ENCODE measurements at places on chromosomes 11 and 22.

DNA sequence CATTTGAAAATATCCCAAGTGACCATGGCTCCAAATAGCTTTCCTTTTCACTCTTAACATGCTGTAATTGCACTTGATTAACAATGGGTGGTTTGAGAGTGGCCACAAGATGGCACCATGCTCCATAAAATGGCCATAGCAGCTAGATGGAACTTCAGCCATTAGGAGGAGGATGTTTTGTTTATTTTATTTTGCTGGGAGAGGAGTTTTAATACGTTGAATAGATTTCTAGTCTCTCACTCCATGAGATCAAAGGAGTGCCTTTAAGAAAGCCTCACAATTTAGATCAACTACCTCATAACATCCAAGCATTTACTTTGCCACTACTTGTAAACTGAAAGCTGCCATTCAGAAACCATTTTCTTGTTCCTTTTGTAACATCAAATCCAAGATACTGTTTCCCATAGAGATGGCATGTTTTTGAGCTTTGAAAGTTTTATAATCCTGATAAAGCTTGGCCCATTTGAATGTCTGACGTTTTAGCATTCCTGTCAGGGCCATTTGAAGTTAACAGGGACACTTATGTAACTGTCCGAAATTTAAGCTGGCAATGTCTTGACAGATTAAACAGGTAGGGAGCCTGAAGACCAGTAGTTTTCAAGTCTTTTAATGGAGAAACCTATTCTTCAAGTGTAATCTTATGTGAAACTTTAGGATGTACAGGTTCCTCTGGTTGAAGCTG is 4.7 kb downstream of the FEN1 start:
- DNase-seq, result peak; percentile 77

DNA sequence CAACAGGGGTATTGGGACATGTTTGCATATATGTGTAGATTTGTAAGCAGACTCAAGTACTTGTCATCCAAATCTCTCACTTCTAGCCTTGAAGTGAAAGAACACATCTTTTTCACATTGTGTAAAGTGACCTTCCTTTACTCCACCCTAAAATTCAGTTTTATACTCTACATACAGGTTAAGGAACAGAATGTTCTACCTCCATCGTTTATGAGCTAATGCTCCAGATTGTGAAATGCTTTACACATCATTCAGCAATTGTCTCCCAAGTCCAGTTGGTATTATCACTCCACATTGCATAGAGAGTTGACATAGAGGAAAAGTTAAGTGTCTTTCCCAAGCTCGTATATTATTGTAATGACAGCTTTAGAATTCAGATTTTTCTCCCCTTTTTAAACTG is 46.1 kb upstream of the BLID start:
- no peak for DNase-seq

GRCh38 chr11:118605116-118605867 is 2.1 kb upstream of the PHLDB1 start:
- peak; percentile 95 for DNase-seq

DNA sequence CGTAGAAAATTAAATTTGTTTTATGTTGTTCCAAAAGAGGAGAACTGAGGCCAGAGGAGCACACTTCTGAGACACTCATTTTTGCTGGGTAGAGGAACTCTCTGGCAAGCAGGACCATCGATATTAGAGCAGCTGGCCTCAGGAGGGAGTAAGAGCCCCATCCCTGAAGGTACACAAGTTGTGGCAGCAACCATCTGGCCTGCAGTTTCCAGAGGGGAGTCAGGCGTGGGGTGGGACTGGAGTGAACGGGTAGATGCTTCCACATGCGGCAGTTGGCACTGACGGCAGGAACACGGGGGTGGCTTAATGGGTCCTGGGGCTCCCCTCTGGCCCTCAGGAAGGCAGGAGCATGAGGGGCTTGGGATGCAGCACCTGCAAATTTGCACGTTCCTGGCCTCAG is 13.2 kb upstream of the SSTR3 start:
- no peak for DNase-seq

DNA sequence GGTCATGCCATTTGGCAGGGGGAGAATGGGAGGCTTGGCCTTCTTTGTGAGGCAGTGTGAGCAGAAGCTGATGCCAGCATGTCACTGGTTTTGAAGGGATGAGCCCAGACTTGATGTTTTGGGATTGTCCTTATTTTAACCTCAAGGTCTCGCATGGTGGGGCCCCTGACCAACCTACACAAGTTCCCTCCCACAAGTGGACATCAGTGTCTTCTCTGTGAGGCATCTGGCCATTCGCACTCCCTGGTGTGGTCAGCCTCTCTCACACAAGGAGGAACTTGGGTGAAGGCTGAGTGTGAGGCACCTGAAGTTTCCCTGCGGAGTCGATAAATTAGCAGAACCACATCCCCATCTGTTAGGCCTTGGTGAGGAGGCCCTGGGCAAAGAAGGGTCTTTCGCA is 59.8 kb downstream of the TIMP3 start:
- DNase-seq, result no peak

DNA sequence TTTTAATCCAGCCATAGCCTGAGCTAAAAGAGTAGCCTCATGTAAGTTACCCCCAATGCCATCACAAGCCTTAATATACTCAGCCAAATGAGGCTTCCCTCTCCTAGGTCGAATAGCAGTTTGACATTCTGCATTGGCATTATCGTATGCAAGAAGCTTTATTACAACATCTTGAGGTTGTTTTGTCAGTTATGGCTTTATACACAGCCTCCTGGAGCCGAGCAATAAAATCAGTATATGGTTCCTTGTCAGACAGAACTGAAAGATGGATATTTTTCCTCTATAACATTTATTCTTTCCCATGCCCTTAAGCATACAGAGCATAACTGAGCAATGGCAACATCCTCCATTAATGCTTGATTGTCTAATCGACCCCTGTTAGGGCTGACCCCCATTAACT is 5.4 kb upstream of the DNAJB13 start:
- no peak for DNase-seq

DNA sequence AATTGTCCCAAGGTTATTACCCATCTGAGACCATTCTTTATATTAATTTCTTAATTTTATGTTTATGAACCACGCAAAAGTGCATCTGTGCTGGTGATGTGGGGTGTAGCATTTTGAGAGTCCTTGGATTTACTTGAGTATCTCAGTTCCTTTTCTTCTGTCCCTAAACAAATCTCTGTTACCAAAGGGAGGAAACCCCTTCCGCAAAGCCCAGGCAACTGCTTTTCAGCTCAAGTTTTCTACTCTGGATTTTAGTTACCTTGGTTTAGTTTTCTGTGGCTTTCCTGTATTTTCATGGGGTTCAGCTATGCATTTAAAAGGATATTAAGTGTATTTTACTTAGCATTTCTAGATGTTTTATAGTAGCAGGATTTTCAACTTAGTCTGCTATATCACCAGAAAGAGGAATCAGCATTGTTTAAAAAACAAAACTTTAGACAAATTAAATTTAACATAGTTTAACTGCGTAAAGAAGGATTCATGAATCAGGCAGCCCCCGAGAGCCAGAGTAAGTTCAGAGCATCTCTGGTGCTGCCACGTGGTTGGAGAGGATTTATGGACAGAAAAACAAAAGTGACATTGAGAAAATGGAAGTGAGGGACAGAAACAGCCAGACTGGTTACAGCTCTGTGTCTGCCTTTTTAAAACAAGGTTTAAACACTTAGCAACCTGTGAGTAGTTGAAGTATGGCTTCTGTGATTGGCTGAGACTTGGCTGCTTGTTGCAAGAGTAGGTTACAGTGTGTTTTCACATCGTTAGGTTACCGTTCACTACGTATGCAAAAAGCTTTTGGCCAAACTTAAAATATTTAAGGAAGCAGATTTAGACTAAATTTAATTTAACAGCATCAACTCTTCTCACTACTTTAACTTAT is 9.6 kb downstream of the ADM start:
- no peak for DNase-seq

- no peak for DNase-seq
Observed at GRCh38 chr22:23361676-23362075, 181.4 kb downstream of the BCR start.

DNA sequence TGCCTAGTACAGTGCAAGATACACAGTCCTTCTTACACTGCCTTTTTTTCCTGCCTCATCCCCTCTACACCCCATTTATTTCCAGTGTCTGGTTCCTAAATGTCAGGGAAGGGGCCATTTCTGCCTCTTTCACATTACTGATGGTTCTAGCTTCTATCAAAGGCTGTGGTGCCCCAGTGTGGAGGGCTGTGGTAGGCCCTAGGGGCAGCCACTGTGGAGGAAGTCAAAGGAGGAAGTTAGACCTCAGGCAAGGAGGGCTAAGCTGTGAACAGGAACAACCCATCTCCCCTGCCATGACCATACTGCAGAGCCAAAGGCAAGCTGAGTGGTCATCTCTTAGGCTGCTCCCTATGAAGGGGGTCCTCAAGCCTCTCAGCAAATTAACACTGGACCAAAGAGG is 81.9 kb upstream of the CRTAM start:
- DNase-seq, result no peak

GRCh38 chr11:57498540-57498939 is 17.0 kb downstream of the SLC43A1 start:
- no peak for DNase-seq

GRCh38 chr11:32231909-32232493 is 141.1 kb downstream of the RCN1 start:
- no peak for DNase-seq

GRCh38 chr22:22479116-22479515 is 29.4 kb downstream of the ZNF280B start:
- DNase-seq, result no peak

DNA sequence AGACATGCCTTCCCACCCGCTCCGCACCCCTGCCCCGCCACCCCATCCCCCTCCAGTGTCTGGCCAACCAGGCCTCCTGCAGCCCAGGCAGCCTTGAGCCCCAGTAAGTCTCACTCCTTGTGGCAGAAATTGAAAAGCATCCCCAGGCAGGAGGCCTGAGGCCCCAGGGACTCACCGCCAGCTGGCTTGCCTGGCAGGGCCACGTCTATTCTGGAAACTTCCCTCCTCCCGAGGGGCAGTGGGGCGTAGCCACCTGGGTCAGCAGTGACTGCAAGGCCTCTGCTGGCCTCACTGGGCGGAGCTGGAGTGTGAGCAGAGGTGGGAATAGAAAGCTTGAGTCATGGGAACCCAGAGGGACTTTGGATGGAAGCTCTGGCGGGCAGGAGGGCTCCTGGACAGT is 26.3 kb downstream of the ANO1 start:
- no peak for DNase-seq

DNA sequence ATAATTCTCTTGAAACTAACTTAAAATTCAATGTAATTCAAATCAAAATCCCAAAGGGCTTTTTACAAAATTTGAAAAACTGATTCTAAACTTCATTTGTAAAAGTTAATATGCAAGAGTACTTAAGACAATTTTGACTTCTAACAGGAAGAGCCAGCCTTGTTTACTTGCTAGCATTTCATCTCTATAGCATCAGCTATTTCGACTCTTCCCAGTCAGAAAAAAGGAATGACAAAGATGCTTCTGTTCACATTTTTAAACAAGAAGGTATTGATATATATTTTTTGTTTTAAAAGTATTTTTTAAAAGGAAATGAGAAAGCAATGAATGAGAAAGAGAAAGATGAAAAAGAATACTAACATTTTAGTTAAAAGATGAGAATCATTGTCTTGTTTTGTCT is 16.4 kb downstream of the SLN start:
- no peak for DNase-seq

DNA sequence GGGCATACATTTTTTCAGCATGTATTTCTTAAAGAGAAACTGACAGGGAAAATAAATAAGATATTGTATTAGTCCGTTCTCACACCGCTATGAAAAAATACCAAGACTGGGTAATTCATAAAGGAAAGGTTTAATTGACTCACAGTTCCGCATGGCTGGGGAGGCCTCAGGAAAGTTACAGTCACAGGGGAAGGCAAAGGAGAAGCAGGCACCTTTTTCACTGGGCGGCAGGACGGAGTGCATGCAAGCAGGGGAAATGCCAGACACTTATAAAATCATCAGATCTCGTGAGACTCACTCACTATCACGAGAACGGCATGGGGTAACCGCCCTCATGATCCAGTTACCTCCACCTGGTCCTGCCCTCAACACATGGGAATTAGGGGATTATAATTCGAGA is 44.2 kb downstream of the PPFIA1 start:
- DNase-seq, result no peak

GRCh38 chr22:37358917-37359316 is 68.4 kb downstream of the ELFN2 start:
- DNase-seq, result no peak

- DNase-seq, result no peak
Observed at GRCh38 chr22:30575859-30576258, 1.4 kb upstream of the GAL3ST1 start.

GRCh38 chr22:19517171-19517500 is 7.1 kb downstream of the CLDN5 start:
- no peak for DNase-seq

GRCh38 chr11:116797816-116798215 is 6.1 kb upstream of the APOA5 start:
- DNase-seq, result no peak

DNA sequence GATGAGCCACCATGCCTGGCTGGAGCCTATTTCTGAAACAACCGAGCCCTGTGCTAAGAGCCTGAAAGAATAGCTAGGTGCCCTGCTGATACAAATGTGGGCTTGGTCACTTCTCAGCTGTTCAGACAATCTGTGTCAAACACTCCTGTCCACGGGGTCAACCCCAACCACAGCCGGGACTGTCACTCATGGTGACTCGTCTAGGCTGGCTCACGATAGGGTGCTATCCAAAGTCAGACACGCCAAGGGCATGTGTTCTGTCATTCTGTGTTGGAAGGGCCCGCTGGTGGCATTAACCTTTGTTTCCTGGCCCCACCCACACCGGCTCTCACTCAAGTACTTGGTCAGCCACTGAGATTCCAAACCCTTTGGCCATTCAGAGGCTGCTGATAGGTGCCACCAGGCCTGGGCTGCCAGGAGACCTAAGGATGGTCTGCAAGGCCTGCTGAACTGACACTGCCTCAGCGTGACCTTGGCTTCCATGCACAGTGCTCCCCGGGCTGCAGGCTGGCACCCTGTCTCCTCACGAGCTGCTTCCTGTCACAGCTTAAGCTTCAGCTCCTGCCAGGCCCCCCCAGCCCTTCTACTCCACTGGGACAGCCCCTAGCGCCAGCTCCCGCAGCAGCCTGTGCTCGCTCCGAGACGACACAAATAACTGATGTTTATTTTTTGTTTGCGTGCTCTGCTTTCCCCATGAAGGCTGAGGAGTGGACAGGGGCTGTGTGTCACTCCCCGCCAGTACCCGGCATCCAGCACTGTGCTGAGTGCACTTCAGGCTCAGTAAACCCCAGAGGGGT is 14.2 kb upstream of the CDC42BPG start:
- no peak for DNase-seq

DNA sequence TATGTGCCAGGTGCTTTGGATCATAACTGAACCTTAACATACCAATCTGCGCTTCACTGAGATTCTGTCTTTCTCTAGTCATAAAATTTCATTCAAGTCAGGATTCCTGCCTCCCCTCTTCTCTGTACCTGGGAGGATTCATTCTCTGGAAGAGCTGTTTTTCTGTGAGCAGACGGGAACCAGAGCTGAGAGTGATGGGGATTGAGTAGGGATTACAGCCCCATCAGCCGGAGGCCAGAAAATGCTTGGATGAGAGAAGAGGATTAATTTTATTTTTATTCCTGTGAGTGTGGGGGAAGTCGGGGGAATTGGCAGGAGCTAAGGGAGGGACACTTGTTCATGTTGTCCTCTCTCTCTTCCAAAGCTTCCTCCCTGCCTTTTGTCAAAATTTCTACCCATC is 4.7 kb downstream of the STX3 start:
- no peak for DNase-seq
